Cardiac septum (tissue), 1 donor: ENCODE measurements at places on chromosomes 2 and 18. TPM values are rescaled to one million over a fixed set of nuclear protein-coding genes. Genes with fewer than 3 reads are reported as not detected.

DNA sequence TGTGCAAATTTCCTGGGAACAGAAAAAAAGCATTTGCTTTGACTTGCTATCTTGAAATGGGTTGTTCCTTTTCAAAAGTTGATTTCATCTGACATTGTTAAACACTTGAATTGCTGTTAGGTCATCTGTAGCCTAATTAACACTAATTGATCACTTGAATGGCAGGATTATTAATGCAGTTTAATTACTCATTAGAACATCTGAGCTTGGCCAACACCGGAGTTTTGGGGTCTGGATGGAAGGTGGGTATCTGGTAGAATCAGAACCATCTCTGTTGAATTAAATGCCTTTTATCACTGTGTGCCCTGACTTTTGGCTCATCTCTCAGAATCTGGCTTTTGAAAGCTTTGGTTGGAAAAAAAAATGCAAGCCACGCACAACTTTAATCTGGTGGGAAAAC is 8.4 kb downstream of the DAPL1 start:
- DNase-seq: no peak

HOXD4 gene
- 0.70 TPM for total RNA-seq

GRCh38 chr2:38262069-38262871 is 114.8 kb downstream of the ATL2 start:
- DNase-seq: no peak

AGXT gene
- not detected for total RNA-seq

TUBB8B gene
- total RNA-seq: not detected

DNER gene
- 1.00 TPM for total RNA-seq

PPP1R1C gene
- 29.6 TPM for total RNA-seq

GRCh38 chr2:151766437-151767153 is 32.3 kb upstream of the NEB start:
- no peak for DNase-seq

XIRP2 gene
- total RNA-seq: 537 TPM
